CD4-positive, CD25-positive, alpha-beta regulatory T cell (primary cell): ENCODE measurements at places on chromosomes 6 and 20.

GRCh38 chr6:67501755-67502154, 1133.3 kb upstream of the ADGRB3 start:
- no peak overlapping the region for H3K27ac ChIP-seq
- no peaks in the 10 kb centered on the region for H3K27me3 ChIP-seq
- no peaks in the 10 kb centered on the region for H3K4me1 ChIP-seq
- no peak for DNase-seq
- no peaks in the 10 kb centered on the region for H3K36me3 ChIP-seq

DNA sequence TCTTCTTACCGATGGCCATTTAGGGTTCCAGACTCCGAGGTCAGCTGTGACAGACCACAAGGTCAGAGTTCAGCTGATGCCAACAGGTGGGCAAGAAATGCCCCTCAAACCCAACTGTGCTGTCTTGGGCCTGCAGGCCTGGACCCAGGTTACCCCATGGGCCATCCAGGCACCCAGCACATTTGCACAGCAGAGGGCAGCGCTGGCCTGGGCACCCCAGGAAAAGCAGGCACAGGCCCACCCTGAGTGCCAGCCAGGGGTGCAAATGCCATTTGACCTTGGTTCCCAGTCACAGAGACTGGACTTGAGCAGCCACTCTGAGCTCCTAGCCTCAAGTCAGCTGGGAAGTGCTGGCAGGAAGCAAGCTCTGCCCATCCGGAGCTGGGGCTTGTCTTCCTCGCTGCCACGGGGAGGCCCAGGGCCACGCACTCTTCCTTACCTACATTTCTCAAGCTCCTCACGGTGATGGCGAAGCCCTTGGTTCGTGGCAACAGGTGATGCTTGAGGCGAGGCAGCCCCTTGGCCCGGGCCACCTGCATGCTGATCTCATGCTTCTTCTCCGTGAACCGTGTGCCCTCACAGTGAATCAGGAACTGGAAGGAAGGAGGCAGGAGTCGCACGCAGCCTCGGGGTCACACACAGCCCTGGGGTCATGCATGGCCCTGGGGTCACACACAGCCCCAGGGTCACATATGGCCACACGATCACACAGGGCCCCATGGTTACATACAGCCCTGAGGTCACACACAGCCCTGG, 120.8 kb downstream of the AGPAT4 start:
- no peaks in the 10 kb centered on the region for H3K4me1 ChIP-seq
- no peaks in the 10 kb centered on the region for H3K36me3 ChIP-seq
- no peaks in the 10 kb centered on the region for H3K27me3 ChIP-seq
- H3K4me3 ChIP-seq = no peak overlapping the region
- H3K27ac ChIP-seq = no peak overlapping the region

DNA sequence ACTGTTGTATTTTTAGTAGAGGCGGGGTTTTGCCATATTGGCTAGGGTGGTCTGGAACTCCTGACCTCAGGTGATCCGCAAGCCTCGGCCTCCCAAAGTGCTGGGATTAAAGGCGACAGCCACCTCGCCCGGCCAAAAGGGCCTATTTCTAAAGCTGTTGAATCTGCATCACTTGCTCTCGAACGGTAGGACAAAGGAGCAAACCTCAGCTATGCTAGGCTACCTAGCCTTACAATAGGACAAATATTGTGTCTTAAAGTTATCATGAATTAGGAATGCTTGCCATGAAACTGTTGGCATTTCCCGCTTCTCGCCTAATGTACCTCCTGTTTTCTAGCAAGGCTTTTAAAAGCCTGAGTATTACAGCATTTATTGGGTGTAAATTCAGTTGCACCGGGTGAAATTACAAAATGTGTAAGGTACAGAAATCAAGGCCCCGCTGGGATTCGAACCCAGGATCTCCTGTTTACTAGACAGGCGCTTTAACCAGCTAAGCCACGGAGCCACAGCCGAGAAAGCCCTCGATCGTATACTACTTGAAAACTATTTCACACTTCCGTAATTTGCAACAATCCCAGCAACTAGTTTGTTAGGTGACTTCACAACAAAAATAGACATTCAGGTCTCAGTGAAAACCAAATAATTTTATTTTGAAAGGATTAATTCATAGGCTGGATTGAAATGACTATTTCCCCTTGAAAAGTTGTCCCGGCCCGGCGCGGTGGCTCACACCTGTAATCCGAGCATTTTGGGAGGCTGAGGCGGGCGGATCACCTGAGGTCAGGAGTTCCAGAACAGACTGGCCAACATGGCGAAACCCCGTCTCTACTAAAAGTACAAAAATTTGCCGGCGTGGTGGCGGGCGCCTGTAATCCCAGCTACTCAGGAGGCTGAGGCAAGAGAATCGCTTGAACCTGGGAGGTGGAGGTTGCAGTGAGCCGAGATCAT, 211.6 kb upstream of the ZNF184 start:
- H3K27ac ChIP-seq = no peak overlapping the region
- peaks cover 28% of the 10 kb centered on the region for H3K27me3 ChIP-seq
- DNase-seq = peak; percentile 57
- no peak overlapping the region for H3K4me3 ChIP-seq
- no peaks in the 10 kb centered on the region for H3K36me3 ChIP-seq
- H3K4me1 ChIP-seq = peaks cover 11% of the 10 kb centered on the region

GRCh38 chr6:152401978-152402377, 235.2 kb downstream of the SYNE1 start:
- H3K4me1 ChIP-seq = no peaks in the 10 kb centered on the region
- no peak overlapping the region for H3K4me3 ChIP-seq
- H3K27me3 ChIP-seq = no peaks in the 10 kb centered on the region
- no peak overlapping the region for H3K27ac ChIP-seq
- no peaks in the 10 kb centered on the region for H3K36me3 ChIP-seq

GRCh38 chr6:166555086-166555485, 31.4 kb downstream of the RAMACL start:
- no peaks in the 10 kb centered on the region for H3K36me3 ChIP-seq
- H3K4me3 ChIP-seq = no peak overlapping the region
- no peak for DNase-seq
- H3K27me3 ChIP-seq = no peaks in the 10 kb centered on the region

- H3K36me3 ChIP-seq = peaks cover 4% of the 10 kb centered on the region
- no peak overlapping the region for H3K4me3 ChIP-seq
- H3K27ac ChIP-seq = no peak overlapping the region
- DNase-seq = no peak
- H3K4me1 ChIP-seq = no peaks in the 10 kb centered on the region
- H3K27me3 ChIP-seq = no peaks in the 10 kb centered on the region
Measured at GRCh38 chr6:104768906-104769305, 90.8 kb downstream of the HACE1 start.

DNA sequence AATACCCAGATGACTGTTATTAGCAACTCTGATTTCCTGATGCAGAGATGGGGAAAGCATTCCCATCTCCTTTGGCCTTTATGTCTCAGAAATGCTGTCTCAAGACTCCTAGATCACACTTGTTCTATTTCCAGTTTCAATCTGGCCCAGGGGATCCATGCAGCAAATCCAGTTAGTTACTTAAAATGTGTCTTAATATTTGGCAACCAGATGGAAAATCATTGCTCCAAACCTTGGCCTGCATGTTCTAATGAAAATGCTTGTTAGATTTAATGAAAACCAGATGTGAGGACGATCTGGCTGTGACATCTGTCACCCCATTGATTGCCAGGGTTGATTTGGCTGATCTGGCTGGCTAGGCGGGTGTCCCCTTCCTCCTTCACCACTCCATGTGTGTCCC, 125.2 kb downstream of the TSHZ2 start:
- no peak for DNase-seq
- H3K27ac ChIP-seq = no peak overlapping the region
- no peak overlapping the region for H3K4me3 ChIP-seq
- H3K4me1 ChIP-seq = no peaks in the 10 kb centered on the region
- H3K36me3 ChIP-seq = no peaks in the 10 kb centered on the region
- no peaks in the 10 kb centered on the region for H3K27me3 ChIP-seq

GRCh38 chr20:25199473-25200260, 4.2 kb downstream of the ENTPD6 start:
- H3K36me3 ChIP-seq = peaks cover 2% of the 10 kb centered on the region
- H3K27ac ChIP-seq = no peak overlapping the region
- no peaks in the 10 kb centered on the region for H3K27me3 ChIP-seq
- peaks cover 22% of the 10 kb centered on the region for H3K4me1 ChIP-seq
- H3K4me3 ChIP-seq = no peak overlapping the region

DNA sequence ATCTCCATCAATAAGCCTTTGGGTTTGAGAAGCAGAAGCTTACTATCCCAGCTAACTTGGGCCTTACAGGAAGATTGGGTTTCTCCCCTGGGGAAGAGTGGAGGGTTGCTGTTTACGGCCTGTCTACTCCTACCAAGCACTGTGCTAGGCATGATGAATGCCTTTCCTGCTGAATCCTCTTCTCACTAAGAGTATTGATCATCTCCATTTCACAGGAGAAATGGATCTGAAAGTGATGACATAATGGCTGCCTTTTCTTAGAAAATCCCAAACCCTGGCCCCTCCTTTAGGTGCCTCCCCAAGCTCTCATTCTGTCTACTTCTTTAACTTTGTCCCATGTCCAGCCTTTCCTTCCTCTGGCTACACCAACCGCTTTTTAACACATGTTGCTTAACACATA, 66.1 kb downstream of the TSHZ2 start:
- no peak for DNase-seq
- H3K27ac ChIP-seq = no peak overlapping the region
- no peaks in the 10 kb centered on the region for H3K36me3 ChIP-seq
- no peaks in the 10 kb centered on the region for H3K27me3 ChIP-seq
- no peaks in the 10 kb centered on the region for H3K4me1 ChIP-seq

- no peak overlapping the region for H3K27ac ChIP-seq
- H3K27me3 ChIP-seq = peaks cover 19% of the 10 kb centered on the region
- DNase-seq = no peak
- H3K4me1 ChIP-seq = no peaks in the 10 kb centered on the region
- H3K36me3 ChIP-seq = no peaks in the 10 kb centered on the region
Measured at GRCh38 chr6:20279608-20280287, 67.5 kb upstream of the MBOAT1 start.

- no peak overlapping the region for H3K4me3 ChIP-seq
- no peak overlapping the region for H3K27ac ChIP-seq
- peaks cover 2% of the 10 kb centered on the region for H3K27me3 ChIP-seq
Measured at GRCh38 chr6:137724495-137725211, 142.4 kb upstream of the TNFAIP3 start.

DNA sequence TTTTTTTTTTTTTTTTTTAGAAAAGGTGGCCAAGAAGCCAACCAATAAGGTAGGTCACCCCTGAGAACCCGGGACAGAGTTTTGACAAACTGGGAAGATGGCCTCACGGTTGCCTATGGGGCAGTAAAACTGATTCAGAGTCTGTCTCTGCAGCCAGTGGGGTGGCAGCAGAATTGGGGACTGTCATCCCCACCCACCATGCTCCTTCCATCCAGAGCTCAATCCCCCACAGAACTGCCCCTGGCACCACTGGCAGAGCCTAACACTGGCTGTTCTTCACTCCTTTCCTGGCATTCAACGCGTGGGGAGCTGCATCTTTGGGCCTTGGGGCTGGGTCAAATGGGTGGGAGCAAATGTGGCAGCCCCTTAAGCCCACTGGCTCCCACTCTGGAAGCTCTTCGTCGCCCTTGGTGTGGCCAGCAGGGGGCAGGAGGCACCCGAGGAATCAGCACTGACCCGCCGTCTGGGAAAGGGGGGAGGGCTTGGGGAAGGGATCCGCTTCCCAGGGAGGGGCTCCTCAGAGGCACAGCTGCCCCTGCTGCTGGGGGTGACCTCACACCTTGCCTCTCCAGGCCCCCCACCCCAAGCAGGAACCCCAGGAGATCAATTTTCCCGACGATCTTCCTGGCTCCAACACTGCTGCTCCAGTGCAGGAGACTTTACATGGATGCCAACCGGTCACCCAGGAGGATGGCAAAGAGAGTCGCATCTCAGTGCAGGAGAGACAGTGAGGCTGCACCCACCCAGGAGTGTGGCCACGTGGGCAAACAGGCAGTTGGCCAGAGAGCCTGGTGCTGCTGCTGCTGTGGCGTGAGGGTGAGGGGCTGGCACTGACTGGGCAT, 10.4 kb downstream of the CD40 start:
- no peak overlapping the region for H3K27ac ChIP-seq
- H3K27me3 ChIP-seq = peaks cover 5% of the 10 kb centered on the region
- H3K4me3 ChIP-seq = no peak overlapping the region
- H3K4me1 ChIP-seq = no peaks in the 10 kb centered on the region

DNA sequence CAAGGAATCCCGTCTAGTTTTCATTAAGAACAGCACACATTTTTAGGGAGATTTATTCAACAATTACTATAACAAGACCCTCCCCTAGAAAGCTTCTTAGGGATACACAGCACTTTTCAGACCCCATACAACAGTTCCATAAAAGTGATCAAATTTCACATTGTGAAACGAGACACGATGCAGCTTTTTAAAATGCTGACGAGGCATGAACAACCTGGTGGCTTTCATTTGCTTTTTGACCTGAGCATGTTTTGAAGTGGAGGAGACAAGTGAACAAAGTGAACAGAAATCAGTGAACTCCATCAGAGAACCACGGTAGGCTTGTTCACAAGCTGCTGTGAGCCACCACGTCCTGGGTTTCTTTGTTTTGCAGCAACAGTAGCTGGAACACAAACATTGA, 112.2 kb downstream of the PCSK2 start:
- H3K36me3 ChIP-seq = no peaks in the 10 kb centered on the region
- DNase-seq = no peak
